Lower lobe of right lung (tissue), 2 donors: ENCODE measurements at places on chromosomes 11 and 22. TPM values are rescaled to one million over a fixed set of nuclear protein-coding genes. Genes with fewer than 3 reads are reported as not detected.

- H3K36me3 ChIP-seq = no peaks in the 10 kb centered on the region
- DNase-seq = no peak
- H3K4me1 ChIP-seq = peaks cover 31% of the 10 kb centered on the region
- no peak overlapping the region for H3K4me3 ChIP-seq
- no peak overlapping the region for H3K27ac ChIP-seq
Measured at GRCh38 chr11:2266586-2267305, 3.6 kb downstream of the ASCL2 start.

DNA sequence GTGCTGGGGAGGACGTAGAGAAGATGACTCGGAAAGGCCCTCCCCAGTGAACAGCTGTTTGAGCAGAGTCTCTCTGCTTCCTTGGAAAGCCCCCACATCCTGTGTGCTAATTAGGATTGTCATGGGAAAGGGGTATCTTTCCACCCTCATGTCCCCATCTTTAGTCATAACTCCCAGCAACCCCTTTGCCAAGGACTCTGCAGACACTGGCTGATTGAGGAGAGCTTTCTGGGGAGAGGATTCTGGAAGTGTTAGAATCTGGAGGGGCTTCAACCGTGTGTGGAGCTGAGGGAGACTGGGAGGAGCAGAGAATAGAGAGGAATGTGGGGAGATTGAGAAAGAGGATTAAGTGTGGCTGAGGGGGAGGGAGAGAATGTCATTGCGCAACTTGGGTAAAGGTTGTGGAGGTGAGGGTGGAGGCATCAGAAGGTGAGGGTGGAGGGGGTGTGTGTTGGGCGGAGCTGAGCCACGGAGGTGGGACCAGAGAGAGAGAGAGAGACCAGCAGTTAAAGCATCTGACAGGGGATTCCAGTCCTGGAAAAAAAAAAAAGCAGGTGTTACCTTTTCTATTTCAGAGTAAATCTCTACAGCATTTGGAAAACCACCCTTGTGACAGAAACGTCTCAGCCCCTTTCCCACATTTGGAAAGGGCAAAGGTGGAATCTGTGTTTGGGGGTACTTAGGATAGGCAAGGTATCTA lies 2.2 kb downstream of the DTX4 start:
- H3K27me3 ChIP-seq = no peaks in the 10 kb centered on the region
- H3K36me3 ChIP-seq = no peaks in the 10 kb centered on the region
- H3K27ac ChIP-seq = peak overlapping the region; percentile 79

DNA sequence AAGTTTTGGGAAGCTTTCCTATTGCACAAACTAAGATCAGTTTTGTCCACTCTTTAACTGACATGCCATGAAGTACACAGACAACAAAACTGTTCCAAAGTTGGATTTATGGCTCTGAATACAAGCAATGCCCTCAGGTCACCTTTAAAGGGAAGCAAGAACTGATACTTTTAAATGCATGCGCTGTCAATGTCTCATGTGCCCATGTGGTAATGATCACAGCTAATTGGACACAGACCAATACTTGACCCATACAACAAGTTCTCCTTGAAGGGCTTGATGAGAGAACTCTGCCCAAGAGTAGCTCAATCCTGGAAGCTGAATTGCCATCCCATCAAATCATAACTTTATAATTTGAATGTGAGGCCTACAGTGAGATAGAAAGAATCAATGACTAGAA lies 624.9 kb downstream of the ETS1 start:
- no peaks in the 10 kb centered on the region for H3K4me1 ChIP-seq
- no peaks in the 10 kb centered on the region for H3K27me3 ChIP-seq
- no peak for DNase-seq
- no peak overlapping the region for H3K4me3 ChIP-seq

DNA sequence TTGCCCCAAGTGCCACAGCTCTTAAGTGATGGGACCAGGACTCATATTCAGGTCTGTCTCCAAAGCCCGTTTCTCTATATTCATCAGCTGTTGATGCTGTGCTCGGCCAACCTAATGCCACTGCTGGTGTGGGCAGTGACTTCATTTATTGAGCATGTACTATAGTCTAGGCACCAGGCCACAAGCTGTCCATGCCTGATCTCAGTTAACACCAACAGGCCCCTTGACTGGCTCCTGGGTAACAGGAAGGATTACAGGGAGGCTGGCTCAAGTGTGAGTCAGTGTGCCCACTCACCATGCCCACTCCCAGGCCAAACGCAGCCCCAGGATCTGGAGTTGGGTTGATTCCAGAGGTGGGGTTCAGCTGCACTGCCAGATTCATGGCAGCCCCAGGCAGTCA lies 8.6 kb upstream of the CRYBB2 start:
- no peaks in the 10 kb centered on the region for H3K27me3 ChIP-seq
- no peak for DNase-seq

GRCh38 chr11:19220903-19221724 lies 19.3 kb upstream of the CSRP3 start:
- H3K27me3 ChIP-seq = no peaks in the 10 kb centered on the region
- no peak overlapping the region for H3K4me3 ChIP-seq
- no peak for DNase-seq
- no peak overlapping the region for H3K27ac ChIP-seq

DNA sequence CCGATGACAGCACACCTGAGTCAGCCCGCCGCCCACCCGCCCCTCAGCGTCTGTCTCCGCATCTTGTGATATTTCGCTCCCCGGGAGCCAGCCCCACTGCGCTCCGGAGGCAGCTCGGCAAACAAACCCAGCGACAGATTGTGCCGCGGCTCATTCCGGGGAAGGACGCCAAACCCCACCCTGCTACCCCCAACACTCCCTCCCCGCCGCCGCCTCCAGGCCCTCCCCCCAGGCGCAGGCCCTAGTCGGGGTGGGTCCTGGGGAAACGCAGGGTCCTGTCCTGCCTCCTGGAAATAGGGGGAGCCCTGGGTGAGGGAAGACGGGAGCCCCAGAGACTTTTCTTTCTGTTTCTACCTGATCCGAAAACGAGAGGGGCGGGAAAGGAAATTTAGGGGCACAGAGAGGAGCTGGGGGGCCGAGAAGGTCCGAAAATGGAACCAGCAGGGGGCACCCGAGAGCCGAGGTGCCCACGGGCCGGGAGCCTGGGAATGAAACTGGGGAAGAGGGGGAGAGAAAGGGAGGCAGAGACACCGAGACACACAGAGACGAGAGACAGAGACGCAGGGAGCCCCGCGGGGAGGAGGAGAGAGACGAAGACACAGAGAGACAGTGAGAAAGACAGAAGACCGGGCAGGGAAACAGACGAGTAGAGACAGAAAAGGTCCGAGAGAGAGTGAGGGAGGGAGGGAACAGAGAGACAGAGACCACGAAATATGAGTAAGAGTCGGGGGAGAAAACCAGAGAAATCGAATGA lies 1.7 kb upstream of the RTN4RL2 start:
- peaks cover 41% of the 10 kb centered on the region for H3K4me1 ChIP-seq
- H3K27ac ChIP-seq = no peak overlapping the region
- H3K4me3 ChIP-seq = peak overlapping the region; percentile 55
- H3K36me3 ChIP-seq = no peaks in the 10 kb centered on the region
- peaks cover 26% of the 10 kb centered on the region for H3K27me3 ChIP-seq
- peak; percentile 61 for DNase-seq

- no peaks in the 10 kb centered on the region for H3K4me1 ChIP-seq
- peak; percentile 31 for DNase-seq
- H3K27ac ChIP-seq = no peak overlapping the region
- no peaks in the 10 kb centered on the region for H3K36me3 ChIP-seq
- no peak overlapping the region for H3K4me3 ChIP-seq
Measured at GRCh38 chr22:43392385-43392989, 19.3 kb upstream of the MPPED1 start.

DNA sequence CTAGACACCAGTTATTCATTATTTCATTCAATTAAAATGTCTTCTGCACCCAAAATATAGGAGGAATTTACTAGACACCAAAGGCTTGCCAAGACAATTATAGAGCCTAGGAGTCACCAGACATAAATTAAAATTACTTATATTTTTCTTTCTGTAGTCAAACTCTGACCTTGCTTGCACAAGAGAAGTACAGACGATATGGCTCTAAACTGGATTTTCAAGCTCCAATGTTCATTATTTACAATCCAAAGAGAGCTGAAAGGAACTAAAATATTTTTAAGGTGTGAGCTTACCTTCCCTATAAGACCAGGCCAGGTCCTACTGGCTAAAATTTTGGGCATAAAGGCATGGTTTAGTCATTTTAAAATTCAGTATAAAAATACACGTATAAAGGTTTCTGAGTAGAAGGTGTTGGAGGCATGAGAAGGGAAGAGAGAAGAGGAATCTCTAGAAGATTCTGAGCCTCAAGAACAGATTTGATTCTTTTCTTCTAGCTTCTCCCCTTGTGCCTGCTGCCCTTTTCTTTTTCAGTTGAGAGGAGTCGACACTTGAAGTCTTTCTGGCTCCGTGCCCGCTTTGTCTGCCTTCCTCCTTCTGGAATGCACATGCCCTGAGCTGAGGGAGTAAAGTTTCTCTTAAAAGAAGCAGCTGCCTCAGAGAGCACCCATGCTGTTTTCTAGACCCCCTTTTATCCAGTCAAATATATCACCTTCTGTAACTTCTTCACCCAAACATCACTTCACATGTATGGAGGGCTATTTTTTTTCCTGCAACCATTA lies 13.5 kb downstream of the C11orf97 start:
- no peak overlapping the region for H3K4me3 ChIP-seq
- no peaks in the 10 kb centered on the region for H3K27me3 ChIP-seq
- H3K36me3 ChIP-seq = no peaks in the 10 kb centered on the region
- peaks cover 4% of the 10 kb centered on the region for H3K4me1 ChIP-seq
- no peak overlapping the region for H3K27ac ChIP-seq

DNA sequence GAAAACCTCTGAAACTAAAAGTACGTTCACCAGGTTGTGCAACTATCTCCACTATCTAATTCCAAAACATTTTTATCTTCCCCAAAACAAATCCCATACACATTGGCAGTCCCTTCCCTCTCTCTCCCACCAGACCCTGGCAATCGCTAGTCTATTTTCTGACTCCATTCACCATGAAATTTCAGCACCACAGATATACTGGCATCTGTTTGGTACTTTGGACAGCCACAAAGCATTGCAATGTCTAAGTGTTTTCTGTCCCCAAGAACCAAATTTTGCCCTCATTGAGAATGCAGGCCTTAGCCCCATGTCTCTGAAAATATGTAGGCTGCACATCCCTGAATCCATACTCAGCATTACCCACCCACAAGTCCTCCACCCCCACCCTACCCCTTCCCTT lies 28.0 kb upstream of the KCNJ11 start:
- H3K36me3 ChIP-seq = no peaks in the 10 kb centered on the region
- H3K27ac ChIP-seq = no peak overlapping the region
- DNase-seq = no peak
- peaks cover 5% of the 10 kb centered on the region for H3K27me3 ChIP-seq
- H3K4me1 ChIP-seq = no peaks in the 10 kb centered on the region
- H3K4me3 ChIP-seq = no peak overlapping the region

- H3K36me3 ChIP-seq = no peaks in the 10 kb centered on the region
- H3K27me3 ChIP-seq = no peaks in the 10 kb centered on the region
- no peak overlapping the region for H3K27ac ChIP-seq
- no peak for DNase-seq
- no peak overlapping the region for H3K4me3 ChIP-seq
Measured at GRCh38 chr11:69129053-69129452, 26.7 kb upstream of the SMIM38 start.

DNA sequence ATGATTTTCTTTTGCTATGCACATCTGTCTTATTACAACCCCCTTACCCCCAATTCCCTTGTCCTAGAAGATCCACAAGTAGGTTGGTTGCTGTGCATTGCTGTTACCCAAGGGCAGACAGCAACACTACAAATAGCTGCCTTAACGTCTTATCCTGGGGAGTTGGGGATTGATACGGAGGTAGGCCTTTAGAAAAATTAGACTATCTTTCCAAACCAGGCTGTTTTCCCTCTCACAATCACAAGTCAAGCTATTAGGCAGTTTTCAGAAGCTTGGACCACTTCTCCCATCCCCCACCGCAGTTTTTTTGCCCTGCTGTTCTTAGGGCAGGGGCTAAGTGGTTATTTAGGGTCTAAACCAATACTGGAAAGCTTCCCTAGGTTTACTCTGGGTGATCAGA lies 2.8 kb upstream of the PHLDB1 start:
- peaks cover 32% of the 10 kb centered on the region for H3K36me3 ChIP-seq
- H3K4me1 ChIP-seq = peaks cover 21% of the 10 kb centered on the region
- peak overlapping the region; percentile 46 for H3K27ac ChIP-seq
- H3K4me3 ChIP-seq = no peak overlapping the region

SLC22A12 gene
- not detected for total RNA-seq

GRIA4 gene
- not detected for total RNA-seq

ZNF195 gene
- total RNA-seq = 16.4 TPM

NPTXR gene
- 5.1 TPM for total RNA-seq

FREY1 gene
- total RNA-seq = 0.53 TPM

OR4D5 gene
- total RNA-seq = not detected

GRM5 gene
- 0.21 TPM for total RNA-seq

PRR33 gene
- not detected for total RNA-seq

APOBEC3A gene
- 14.2 TPM for total RNA-seq

KCNJ5 gene
- 12.9 TPM for total RNA-seq

CEP57 gene
- total RNA-seq = 30.2 TPM

TESMIN gene
- 1.9 TPM for total RNA-seq
